ENCODE measurements at places on chromosomes 2 and 18.
A peak's percentile ranks its signal among the peaks of the same experiment; 100 is the strongest.

DNA sequence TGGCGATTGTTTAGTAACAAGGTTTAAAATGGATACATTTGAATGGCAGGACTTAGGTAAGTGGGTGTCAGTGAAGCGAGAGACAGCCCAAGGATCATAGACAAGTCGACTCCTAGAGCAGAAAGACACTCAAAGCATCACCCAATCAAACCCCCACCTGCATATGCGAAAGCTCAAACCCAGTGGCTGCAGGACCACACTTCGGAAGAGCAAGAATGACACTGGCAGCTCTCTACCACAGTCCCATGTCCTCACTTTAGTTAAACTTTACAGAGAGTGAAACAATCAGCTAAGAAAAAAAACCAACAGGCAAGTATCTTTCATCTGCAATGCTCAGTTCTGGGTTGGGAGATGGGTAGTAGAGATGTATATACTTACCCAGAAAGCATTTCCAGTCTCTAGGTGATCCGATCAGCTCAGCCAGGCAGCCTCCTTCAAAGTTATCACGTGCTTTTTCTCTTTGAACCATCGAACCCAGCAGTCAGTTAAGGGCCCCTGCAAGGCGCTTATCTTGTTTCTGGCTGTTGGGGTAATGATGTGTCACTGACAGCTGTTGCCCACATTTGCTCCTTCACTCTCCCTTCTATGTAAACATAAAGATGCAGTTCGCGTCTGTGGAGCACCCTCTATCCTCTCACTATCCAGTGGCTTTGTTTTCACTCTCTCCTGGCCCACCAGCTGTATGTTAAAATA, 357.5 kb upstream of the ID2 start:
- DNase-seq, result no peak

DNA sequence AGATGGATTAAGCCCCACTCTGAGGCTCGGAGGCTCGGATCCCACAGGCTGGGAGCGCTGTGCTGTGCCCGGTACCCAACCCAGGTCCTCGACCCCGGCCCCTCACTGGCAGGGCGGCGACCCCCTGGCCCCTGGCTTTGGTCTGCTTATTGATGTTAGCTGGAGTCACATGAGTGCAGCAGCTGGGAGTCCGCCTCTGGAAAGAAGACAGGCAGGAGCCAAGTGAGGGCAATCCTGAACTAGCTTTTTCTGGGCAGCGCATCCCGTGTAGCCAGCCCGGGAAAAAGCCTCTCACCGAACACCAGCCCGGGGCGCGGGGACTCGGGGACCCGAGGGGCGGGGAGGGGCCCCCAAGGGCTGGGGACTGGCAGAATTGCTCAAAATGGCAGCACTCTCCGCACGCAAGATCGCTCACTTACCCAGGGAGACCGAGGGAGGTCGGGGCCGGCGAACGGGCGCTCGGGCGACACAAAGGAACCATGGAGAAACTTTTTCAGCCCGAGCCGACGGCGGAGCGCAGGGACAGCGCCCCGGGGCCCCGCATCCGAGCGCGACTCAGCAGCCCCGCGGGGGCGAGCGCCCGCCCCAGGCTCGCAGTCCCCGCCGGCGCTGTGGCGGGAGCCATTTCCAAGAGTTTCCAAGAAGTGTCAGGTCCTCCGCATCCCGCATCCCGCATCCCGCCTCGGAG, 567 bp downstream of the TMEM200C start:
- DNase-seq, result no peak

- DNase-seq, result no peak
Measured at GRCh38 chr18:7772510-7772888, 205.4 kb downstream of the PTPRM start.

GRCh38 chr2:175892046-175892445, 110.0 kb downstream of the LNPK start:
- no peak for DNase-seq

- DNase-seq, result no peak
Measured at GRCh38 chr2:118911166-118911856, 30.7 kb upstream of the MARCO start.

DNA sequence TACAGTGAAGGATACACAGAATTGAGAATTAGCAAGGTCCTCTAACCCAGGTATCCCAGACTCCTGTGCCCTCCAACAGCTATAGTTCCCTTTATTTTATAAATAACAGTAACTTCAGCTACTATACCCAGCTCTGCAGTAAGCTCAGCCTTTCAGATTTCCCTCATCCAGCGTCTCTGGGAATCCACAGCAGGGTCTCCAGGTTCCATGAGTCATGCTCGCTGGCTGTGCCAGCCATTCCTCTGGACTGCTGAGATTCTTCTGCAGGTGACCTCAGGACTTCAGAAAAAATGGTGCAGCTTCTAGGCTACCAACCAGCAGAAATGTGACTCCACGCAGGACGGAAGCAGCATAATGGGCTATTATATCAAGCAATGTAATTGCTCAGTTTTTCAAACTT, 419.3 kb downstream of the ZNF516 start:
- DNase-seq, result no peak

- no peak for DNase-seq
Measured at GRCh38 chr18:10055125-10055750, 141.4 kb downstream of the VAPA start.

DNA sequence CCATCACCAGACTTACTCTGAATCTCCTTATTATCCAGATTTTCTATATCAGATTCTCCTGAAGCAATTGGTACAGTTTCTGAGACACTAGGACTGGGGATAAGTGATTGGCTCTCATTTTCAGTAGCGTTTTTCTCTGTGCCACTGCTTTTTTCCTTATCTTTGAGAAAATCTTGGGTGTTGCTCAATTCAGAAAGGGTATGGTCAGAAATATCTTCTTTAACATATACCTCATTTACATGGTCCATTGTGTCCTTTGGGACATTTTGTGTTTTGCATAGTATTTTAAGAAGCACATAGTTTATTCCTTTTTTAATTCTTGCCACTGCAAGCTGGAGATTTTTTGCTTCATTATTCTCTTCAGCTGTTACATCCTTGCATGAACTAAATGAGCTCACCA, 56.6 kb upstream of the SCN9A start:
- DNase-seq, result no peak

- no peak for DNase-seq
Measured at GRCh38 chr2:152565884-152566727, 151.2 kb downstream of the PRPF40A start.

- DNase-seq, result no peak
Measured at GRCh38 chr2:241286348-241287090, 29.0 kb downstream of the HDLBP start.

DNA sequence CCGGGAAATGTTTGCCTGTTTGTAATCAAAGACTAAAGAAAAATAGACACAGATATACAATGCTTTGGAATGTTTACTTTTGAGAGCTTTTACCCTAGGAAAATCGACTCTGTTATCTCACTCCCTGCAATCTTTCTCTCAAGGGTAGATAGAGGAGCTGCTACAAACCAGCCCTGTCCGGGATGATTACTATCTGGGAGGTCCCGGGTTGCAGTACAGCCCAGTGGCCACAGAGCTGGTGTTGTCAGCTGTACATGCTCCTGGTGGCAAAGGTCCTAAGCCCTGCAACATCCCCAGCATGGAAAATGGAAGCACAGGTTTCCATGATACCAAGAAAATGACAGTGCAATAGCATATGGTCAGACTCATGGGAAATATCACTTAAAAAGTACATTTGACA, 570.5 kb upstream of the SOX11 start:
- no peak for DNase-seq

DNA sequence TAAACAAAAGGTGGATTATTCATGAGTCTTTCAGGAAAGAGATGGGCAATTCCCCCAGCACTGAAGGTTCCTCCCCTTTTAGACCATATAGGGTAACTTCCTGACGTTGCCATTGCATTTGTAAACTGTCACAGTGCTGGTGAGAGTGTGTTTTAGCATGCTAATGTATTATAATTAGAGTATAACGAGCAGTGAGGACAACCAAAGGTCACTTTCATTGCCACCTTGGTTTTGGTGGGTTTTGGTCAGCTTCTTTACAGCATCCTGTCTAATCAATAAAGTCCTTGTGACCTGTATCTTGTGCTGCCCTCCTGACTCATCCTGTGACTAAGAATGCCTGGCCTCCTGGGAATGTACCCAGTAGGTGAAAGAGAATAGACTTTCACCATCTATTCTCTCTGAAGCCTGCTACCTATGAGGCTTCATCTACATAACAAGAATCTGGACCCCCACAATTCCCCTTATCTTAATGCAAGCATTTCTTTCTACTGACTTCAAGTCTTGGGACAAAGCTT, 148.7 kb downstream of the CABLES1 start:
- peak; percentile 27 for DNase-seq

GRCh38 chr2:178913049-178913441, 105.8 kb upstream of the TTN start:
- DNase-seq, result no peak

GRCh38 chr2:69740502-69740951, 1.4 kb upstream of the ANXA4 start:
- no peak for DNase-seq

DNA sequence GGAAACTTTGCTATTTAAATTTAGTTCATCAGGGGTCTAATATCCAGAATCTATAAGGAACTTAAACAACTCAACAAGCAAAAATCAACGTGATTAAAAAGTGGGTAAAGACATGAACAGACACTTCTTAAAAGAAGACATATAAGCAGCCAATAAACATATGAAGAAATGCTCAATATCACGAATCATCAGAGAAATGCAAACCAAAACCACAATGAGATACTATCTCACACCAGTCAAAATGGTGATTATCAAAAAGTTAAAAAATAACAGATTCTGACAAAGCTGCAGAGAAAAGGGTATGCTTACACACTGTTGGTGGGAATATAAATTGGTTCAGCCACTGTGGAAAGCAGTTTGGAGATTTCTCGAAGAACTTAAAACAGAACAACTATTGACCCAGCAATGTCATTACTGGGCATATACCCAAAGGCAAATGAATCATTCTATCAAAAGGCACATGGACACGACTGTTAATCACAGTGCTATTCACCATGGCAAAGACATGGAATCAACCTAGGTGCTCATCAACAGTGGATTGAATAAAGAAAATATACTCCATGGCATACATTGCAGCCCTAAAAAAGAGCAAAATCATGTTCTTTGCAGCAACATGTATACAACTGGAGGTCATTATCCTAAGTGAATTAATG, 189.9 kb downstream of the SLC4A10 start:
- no peak for DNase-seq

DNA sequence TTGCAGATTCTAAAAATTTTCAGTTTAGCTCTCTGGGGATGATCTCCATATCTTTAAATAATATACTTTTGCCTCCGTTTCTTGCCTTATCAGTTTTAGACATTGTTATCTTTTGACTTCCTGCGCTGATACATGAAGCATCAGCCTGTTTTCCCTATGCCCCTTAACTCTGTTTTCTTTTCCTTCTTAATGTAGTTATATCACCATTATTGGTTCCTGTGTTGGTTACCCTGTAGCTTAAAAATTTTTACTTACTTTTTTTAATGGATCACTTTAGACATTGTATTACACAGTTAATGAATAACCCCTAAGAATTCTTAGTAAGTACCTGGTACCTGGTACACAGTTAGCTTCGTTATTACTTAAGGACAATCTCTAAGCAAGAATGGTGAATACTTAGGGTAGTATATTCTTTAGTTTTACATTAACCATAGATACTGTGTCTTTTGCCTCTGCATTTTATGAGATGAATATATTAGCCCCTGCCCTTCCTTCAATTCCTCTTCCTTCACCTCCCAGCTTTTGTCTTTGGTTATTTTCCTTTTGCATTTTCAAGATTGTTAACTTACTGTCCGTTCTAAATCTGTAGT, 40.9 kb downstream of the BABAM2 start:
- DNase-seq, result no peak

GRCh38 chr2:46850742-46851141, 64.9 kb downstream of the MCFD2 start:
- DNase-seq, result no peak

DNA sequence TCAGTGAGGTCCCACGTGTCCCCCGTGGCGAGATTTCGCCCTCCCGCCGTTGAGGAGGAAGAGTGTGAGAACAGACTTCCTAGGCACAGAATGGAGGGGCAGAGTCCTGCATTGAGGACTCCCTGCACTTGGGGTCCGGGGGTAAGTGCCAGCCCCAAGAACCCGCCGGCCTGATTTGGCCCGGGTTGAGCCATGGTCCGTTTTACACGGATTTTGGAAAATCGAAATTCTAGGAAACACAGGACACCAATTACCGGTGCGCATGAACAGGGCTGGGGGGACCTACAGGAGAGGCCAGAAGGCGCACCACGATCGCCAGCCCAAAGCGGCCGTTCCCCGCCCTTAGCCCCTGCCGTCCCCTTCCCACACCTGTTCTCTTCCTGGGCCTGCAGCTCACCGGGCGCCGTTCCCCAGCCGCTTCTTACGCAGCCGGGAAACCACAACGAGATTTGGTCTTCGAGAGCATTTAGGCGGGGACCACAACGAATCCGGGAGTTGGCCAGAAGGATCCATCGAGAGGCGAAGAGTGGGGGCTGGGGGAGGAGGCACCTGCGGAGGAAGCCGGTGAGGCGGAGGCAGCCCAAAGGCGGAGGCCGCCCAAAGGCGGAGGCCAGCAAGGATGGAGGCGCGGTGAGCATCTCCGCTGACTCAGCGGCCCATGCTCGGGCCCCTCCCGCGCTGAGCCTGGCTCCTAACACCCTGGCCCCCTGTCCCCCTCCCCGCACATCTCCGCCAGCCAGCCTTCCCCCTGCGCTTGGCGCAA, 464 bp upstream of the TLX2 start:
- DNase-seq, result no peak

GRCh38 chr18:44701227-44701626, 20.5 kb downstream of the SETBP1 start:
- no peak for DNase-seq

DNA sequence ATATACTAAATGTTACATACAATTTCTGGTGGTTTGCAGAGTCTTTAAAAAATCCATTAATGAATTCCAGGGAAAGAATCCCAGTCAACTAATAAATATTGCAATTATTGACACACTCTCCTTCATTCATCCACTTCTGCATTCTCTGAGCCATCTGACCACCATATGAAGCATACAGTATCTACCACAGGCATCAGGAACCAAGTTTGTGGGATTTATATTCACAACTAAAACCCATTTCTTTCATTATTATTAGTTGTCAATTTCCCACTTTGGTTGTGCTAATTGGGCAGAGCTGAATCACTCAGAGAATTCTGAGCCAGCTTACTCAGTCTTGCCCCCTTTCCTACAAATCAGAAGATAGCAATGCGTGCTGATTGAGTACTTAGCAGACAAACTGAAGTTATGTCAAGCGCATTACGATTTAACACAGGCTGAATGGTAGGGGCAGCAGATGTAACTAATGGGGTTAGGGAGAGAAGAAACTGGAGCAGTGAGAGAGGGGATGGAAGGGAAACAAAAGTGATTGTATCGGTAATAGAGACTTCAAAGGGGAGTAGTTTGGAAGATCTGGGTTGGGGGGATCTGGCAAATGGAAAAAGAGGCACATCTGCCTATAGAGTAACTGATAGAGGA, 52.3 kb downstream of the ZEB2 start:
- no peak for DNase-seq

- no peak for DNase-seq
Measured at GRCh38 chr2:4357121-4357520, 653.7 kb downstream of the DCDC2C start.

GRCh38 chr2:122908159-122908558, 1116.9 kb upstream of the CNTNAP5 start:
- DNase-seq, result no peak
